ENCODE measurements at places on chromosomes 2 and 18.

GRCh38 chr2:67625690-67626475 lies 228.8 kb downstream of the ETAA1 start:
- no peak for DNase-seq

- no peak for DNase-seq
Observed at GRCh38 chr2:226733189-226733858, 66.3 kb downstream of the IRS1 start.

- DNase-seq, result no peak
Observed at GRCh38 chr2:8496079-8496478, 185.8 kb upstream of the ID2 start.

DNA sequence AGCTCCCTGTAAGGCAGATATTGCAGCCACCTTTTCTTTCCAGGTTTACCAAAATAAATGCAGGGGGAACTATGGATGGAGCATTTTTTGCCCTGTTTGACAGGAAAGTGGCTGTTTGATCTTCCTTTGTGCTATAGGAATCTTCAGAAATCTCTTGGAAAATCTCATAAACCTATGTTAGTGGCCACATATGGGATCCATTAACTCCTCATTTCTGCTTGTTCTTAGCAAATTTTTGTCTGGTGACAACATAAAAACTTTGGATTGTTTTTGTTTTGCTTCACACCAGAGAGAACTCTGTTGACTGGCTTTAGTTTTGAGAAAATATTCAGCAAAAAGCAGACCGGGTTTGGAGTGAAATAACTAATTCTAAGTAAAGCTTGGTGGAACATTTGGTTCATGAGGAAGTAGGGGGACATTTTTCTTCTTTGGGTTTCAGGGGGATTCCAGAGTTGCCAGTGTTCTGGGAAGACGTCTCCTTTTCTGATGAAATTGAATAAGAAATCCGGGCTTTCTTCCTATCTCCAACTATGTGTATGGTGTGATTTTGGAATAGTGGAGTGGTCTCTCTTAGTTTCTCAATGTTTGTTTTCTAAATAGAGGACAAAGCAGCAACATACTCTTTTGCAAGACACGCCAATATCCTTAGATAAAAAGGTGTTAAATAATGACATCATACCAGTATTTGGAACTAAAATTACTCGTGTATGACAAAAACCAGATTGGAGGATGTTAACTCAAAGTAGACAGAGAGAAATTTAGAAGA lies 174.4 kb downstream of the ICOS start:
- DNase-seq, result no peak

DNA sequence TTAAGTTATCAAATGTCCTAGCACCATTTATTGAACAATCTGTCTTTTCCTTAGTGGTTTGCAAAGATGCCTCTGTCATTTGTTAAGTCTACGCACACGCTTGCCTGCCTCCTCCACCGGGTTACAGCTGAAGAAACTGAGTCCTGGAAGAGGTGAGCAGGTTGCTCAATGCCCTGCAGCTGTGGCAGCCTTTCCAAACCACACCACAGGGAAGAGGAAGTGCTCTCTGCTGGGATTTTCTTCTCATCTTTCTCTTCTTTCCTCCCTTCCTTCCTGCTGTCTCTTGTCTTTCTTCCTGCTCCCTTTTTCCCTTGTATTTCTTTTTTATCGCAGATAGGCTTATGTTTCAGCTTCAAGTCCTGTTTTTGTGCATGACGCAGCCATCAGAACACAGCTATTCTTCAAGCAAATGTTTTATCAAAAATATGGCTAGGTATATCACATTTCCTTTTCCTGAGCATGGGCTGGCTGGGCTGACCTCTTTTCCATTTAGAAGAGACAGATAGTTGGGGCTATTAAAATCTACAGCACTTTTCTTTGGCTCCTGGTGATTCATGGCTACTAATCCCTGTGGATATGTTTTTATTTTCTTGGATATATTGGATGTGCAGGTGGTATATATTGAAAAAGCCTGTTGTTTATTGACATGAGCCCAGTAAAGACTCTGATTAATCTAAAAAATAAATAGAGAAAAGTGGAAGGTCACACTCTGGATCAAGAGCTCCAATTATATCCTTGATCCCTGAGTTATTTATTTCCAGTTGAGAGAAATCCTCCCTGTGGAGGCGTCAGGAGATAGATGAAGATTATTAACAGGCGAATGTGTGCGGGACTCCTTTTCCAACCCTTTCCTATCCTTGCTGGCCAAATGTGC lies 214.6 kb downstream of the TSN start:
- DNase-seq, result no peak

DNA sequence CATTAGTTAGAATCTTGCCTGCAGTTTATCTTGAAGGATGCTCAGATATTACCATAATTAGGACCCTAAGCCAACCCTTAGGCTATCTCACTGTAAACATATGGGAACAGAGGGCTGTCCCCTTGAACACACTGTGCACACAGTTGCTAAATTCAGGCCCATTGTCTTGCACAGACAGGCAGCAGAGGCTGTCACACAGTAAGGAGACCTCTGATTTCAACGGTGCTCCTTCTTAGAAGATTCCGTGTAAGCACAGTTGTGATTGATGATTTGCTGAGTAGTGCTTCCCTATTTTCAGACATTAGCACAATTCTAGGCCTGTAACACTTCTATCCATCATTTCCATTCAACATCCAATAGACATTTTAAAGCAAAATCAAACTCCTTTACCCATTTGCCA lies 108.0 kb downstream of the RNF152 start:
- DNase-seq, result no peak

- DNase-seq, result no peak
Observed at GRCh38 chr2:197137826-197138477, 172.6 kb downstream of the ANKRD44 start.

GRCh38 chr2:41695198-41696113 lies 352.4 kb upstream of the PKDCC start:
- DNase-seq, result no peak

DNA sequence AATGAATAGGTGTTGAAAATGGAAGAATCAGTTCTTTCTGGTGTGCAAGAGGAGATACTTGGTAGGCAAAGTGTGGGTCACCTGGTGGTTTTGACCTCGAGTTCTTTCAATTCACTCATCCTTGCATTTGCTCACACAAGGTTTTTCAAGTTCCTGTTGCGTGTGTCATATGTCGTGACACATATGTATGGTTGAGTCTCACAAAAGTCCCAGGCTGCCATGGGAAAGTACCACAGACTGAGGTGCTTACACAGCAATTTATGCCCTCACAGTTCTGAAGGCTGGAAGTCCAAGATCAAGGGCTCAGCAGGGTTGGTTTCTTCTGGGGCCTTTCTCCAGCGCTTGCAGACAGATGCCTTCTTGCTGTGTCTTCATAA lies 64.4 kb downstream of the NCK2 start:
- no peak for DNase-seq

DNA sequence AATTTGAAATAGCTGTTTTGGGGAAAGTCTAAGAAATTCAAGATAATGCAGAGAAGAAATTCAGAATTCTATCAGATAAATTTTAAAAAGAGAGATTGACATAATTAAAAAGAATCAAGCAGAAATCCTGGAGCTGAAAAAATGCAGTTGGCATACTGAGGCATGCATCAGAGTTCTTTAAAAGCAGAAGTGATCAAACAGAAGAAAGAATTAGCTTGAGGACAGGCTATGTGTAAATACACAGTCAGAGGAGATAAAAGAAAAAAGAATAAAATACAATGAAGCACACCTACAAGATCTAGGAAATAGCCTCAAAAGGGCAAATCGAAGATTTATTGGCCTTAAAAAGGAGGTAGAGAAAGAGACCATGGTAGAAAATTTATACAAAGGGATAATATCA lies 57.1 kb downstream of the CYTIP start:
- DNase-seq, result no peak

DNA sequence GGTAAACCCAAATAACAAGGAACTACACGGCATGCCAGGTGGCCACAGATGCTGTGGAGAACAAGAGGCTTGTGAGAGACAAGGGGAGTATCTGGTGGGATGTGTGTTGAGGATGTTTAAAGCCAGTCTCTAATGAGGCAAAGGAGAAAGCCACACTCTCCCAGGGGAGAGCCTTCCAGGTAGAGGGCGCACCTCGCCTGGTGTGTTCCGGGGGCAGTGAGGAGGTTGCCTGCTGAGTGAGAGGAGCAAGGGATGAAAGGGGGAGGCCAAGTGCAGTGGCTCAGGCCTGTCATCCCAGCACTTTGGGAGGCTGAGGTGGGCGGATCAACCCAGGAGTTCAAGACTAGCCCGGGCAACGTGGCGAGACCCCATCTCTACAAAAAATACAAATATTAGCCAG lies 16.2 kb downstream of the SAG start:
- no peak for DNase-seq

GRCh38 chr2:152493945-152494528 lies 159.1 kb downstream of the FMNL2 start:
- DNase-seq, result no peak

DNA sequence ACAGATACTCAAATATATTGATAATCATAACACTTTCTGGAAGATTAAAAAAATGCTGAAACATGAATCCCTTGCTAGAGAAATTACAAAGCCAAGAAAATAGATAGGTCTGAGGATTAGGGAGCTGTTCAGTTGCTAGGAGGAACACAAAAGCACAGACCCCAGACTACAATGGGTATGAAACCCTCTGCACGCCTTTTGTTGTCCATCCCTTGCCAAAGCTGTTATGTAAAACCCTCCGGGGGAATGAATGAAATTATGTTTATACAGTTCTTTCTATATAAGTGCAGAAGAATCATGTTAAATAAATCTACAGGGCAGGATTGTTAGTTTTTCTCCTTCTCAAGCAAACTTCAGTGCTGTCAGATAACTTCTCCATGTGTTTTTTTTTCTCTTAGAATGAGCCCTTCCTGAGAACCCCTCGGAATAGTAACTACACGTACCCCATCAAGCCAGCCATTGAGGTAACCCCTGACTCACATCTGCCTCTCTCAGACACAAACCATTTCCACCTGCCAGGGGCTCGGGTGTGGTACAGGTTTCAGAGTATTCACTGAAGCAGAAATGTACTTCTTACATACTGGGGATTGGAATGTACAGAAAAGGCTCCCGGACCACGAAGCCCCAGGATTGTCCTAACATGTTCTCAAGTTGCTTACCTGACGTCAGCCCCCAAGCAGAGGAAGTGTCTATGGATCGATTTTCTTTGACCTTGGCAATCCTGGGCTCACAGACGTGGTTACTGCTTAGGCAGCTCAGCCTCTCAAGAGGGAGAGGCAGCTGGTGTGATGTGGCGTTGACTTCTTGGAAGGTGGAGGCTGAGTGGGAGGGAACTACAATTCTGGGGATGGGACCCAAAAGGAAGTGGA lies 118.0 kb downstream of the PLB1 start:
- peak; percentile 26 for DNase-seq
